ENCODE measurements at places on chromosomes 13 and 19.

- H3K36me3 ChIP-seq: no peaks in the 10 kb centered on the region
- H3K27ac ChIP-seq: no peak overlapping the region
- no peak overlapping the region for H3K4me3 ChIP-seq
- peaks cover 21% of the 10 kb centered on the region for H3K4me1 ChIP-seq
- DNase-seq: no peak
These were observed 6.3 kb downstream of the TSHZ3 start for GRCh38 chr19:31342926-31343325.

DNA sequence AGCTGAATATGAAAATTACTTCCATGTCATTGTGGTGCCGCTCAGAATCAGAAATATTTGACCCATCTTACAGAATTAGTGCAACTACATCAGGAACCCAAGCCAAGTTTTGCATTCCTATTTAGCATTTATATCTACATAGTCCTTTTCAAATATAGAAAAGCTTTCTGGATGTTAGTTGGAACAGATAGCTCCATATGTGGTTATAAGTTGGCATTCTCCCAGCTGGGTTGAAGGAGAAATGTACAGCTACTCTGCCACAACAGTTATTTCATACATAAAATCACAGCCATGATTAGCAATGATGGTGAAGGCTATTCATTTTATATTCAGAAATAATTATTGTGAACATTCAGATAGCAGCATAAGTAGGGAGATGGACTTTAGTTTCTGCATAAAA is 28.2 kb downstream of the HPN start:
- H3K4me3 ChIP-seq: no peak overlapping the region
- H3K27ac ChIP-seq: no peak overlapping the region
- DNase-seq: no peak
- no peaks in the 10 kb centered on the region for H3K36me3 ChIP-seq
- H3K4me1 ChIP-seq: peaks cover 13% of the 10 kb centered on the region

DNA sequence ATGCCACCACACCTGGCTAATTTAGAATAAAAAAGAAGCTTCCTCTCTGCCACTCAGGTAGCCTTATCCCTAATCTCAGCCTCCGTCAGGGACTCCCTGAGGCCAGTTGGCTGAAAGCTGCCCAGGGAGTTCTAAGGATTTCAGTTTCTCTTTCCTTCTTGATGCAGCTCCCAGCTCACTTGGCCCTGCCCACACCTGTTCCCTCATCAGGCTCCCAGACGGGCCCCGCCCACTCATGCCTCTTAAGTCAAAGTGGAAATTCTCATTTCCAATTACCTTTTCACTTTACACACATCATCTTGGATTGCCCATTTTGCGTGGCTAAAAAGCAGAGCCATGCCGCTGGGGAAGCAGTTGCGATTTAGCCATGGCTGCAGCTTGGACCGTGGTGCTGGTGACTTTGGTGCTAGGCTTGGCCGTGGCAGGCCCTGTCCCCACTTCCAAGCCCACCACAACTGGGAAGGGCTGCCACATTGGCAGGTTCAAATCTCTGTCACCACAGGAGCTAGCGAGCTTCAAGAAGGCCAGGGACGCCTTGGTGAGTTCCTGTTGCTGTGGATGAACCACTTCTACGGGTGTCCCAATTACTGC is at the start of gene IFNL1:
IFNL1 (plus strand) TSS at position 353 of the 591 bp plus-strand sequence; CDS start at position 368, 15 bp downstream.
- peak within 1 kb of the TSS; percentile 69 for H3K27ac ChIP-seq
- H3K36me3 ChIP-seq: no peaks in the 10 kb centered on the region
- peaks cover 19% of the 10 kb centered on the region for H3K27me3 ChIP-seq
- H3K4me1 ChIP-seq: peaks cover 51% of the 10 kb centered on the region
- peak within 1 kb of the TSS; percentile 9 for H3K4me3 ChIP-seq

DNA sequence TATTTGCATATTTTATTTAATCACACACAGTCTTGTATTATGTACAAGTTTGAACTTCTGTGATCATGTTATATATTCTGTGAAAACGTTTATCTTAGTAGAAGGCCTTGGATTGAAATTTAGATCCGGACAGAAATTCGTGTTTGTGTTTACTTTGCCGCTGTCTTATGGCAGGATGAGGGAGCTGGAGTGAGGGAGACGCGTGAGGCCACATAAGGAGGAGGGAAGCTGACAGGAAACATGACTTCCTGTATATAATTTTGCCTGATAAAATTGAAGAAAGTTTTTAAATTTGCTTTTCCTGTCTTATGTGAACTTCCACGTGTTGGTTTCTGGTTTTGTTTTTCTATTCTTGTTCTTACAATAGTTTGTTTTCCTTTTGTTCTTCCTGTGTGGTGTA is 200.2 kb downstream of the MTUS2 start:
- no peak overlapping the region for H3K4me3 ChIP-seq
- no peaks in the 10 kb centered on the region for H3K36me3 ChIP-seq
- no peaks in the 10 kb centered on the region for H3K27me3 ChIP-seq

DNA sequence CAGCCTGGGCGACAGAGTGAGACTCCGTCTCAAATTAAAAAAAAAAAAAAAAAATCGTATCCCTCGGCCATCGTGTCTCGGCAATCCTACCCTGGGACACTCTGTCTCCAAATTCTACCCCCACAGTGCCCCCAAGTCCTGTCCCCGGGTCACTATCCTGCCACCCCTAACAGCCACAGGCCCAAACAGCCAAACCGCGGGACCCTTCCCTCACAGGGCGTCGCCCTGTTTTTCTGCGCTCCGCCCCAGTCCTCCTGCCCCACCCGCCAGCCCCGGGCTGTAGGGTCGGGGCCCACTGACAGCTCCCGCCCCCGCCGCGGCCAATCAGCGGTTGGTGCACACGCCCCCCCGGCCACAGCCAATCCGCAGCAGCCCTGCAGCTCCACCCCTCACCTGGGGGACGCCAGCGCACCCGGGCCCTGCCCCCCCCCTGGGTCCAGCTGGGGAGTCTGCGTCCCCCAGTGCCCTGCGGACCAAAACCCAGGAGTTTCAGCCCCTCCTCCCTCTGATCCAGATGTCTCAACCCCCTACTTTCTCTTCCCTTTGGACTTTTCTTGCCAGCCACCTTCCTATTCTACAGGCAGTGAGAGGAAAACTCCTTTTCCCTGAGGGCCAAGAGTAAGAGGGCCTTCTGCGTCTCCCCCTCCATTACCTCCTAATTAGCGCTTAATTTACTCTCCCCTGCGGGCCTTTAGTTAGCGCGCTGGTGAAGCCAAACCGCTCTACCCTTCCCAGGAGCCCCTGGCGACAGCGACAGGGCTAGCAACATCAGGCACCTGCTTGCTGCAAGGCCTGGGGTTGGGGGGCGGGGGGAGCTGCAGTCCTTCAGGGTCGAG is 1.5 kb upstream of the BCAT2 start:
- H3K27ac ChIP-seq: peak overlapping the region; percentile 76
- H3K4me1 ChIP-seq: peaks cover 32% of the 10 kb centered on the region
- H3K36me3 ChIP-seq: no peaks in the 10 kb centered on the region
- peak overlapping the region; percentile 83 for H3K4me3 ChIP-seq
- DNase-seq: peak; percentile 75

DNA sequence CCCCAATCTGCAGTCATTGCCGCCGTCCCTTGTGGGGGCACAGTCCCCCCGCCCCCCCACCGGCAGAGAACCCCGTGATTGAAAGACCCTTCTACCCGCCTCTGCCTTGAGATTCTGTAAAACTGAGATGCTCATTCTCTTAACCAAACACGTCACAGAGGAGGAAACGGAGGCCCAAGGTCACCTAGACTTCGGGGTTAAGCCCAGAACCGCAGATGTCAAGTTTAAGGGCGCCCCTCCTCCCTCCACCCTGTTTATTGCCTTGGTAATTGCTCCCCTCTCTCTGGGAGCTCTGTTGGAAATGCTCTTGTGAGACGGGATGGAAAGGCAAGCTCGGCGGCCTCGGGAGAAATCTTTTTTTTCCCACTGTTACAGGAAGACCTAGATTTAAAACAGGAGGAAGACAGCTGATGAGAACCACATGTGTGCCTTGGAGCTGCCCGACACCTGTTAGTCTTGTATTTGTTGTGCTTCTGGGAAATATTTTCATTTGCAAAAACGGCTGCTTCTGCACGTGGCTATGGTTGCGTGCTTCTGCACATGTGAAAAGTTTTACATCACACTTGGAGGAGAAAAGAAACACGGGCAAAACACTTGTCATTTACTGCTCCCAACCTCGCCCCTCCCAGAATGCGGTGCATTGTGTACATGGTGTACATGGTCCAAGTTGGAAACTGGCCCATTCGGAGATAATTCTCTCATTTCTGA is 1.1 kb upstream of the MED26 start:
- H3K4me1 ChIP-seq: peaks cover 43% of the 10 kb centered on the region
- no peaks in the 10 kb centered on the region for H3K27me3 ChIP-seq
- peak overlapping the region; percentile 100 for H3K27ac ChIP-seq

GRCh38 chr19:38033658-38034491 is 126.9 kb downstream of the SIPA1L3 start:
- H3K36me3 ChIP-seq: peaks cover 2% of the 10 kb centered on the region
- no peak for DNase-seq
- H3K27ac ChIP-seq: no peak overlapping the region
- H3K4me3 ChIP-seq: no peak overlapping the region
